ENCODE measurements at places on chromosomes 11 and 22.

- DNase-seq, result no peak
These were observed 467.1 kb downstream of the MIAT start for GRCh38 chr22:27124351-27124966.

- DNase-seq, result no peak
These were observed 4.6 kb downstream of the C11orf24 start for GRCh38 chr11:68266936-68267880.

- DNase-seq, result no peak
These were observed 37.9 kb downstream of the MYO18B start for GRCh38 chr22:25779890-25780289.

DNA sequence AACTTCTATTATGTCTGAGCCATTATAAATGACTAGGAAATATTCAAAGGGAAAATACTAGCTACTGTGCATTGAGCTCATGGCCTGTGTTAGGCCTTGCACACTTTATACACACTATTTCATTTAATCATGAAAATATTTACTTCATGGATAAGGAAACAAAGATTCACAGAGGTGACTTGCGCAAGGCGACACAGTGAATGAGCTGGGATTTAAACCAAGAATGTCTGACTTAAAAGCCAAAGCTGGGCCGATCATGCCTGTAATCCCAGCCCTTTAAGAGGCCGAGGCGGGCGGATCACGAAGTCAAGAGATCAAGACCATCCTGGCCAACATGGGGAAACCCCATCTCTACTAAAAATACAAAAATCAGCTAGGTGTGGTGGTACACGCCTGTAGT is 231.5 kb downstream of the MIAT start:
- DNase-seq, result no peak

- DNase-seq, result no peak
These were observed 271.8 kb downstream of the TBC1D22A start for GRCh38 chr22:47034076-47034808.

DNA sequence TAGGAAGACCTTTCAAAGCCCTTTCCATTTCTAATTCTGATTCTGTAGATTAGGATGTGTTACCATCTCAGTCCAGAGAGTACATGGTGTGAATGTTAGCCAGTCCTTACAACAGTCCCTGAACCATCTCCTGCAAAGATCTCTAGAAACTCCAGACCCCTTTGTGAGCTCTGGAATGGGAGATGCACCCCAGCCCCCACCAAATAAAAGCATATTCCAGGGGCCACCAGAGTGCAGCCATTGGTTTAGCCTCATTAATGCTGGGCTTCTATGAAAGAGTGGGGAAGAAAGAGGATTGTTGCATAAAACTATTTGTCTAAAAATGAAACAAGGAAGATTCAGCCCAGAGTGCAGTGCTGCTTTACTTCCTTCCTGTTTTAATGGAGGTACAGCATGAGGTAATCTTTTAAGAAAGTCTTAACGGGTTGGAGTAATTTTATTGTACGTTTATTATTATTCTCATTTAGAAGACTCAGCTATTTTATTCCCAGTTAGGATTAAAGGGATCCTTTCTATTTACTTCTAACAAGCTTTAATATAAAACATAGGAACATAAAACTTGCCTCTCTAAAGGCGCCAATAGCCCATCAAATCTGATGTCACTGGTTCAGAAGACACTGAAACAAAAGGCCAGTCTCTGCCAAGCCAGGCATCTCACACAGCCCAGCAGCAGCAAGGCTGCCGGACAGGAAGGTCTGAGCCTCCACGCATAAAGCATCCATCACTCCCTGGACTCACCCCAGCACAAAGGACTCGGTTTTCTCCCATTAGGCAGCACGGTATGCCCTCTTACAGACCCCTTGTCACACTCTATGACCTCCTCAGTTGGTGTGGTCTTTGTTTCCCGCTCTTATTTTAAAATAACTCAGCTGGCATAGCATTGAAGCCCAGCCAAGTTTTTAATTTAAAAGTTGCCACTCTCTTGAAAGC is 203.9 kb upstream of the BLID start:
- DNase-seq, result no peak

DNA sequence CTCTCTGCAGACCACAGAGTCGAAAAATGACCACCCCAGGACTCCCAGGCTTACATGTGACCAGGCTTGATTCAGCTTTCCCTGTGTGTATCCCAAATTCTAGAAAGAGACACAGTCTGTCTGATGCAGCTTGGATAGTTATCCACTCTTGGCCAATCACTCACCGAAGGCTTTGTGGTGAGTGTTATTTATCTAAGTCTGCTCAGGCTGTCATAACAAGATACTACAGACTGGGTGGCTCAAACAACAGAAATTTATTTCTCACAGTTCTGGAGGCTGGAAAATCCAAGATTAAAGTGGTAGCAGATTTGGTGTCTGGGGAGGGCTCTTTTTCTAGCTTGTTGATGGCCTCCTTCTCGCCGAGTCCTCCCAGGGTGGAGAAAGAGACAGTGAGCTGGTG is 63.2 kb downstream of the ZBTB16 start:
- DNase-seq, result no peak

- DNase-seq, result no peak
These were observed 110.2 kb downstream of the ST3GAL4 start for GRCh38 chr11:126465573-126466188.

GRCh38 chr11:79342686-79343085 is 98.1 kb downstream of the TENM4 start:
- no peak for DNase-seq

DNA sequence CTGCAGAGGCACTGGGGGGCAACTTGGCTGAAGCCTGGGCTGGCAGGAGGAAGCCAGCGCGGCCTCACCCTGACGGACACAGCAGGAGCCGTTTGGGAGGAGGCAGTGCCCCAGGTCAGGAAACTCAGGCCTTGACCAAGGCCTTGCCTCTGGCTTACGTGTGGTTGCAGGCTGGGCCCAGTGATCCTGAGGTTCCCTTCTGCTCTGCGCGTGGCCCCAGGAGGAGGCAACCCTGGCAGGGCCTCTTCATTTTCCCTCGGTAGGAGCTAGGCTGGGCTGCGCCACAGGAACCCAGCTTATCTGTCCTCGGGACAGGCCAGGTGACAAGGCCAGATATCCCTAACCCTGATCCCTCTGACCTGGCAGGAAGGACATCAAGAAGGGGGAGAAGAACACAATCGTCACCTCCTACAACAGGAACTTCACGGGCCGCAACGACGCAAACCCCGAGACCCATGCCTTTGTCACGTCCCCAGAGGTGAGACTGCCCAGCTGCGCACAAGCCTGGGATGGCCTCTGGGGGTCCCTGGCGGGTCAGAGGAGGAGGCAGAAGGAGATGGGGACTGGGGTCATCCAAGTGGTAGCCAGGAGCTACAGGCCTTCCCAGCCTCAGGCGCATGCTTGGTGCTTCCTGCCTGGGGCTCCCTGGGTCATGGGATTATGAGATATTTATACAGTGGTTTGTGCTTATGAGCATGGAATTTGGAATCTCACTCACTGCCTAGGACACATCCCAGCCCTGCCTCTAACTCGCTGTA is 20.6 kb downstream of the POLR3H start:
- no peak for DNase-seq

DNA sequence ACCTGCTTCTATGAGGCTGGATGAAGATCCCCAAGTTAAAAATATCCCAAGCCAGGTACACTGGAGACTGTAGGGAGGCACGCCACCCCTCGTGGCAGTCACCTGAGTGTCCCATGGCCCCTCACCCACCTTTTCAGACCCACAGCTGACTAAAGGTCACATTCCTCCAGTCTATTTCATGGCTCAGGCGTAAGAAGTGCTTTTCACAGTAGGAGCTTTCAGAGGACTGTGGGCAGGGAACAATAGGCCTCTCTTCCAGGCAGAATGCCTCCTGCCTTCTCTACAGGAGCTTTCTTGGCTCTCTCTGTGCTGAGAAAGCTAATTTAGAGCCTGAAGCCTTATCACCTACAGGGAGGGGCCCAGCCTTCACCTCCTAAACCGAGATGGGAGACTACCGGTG is 73.8 kb downstream of the C11orf58 start:
- no peak for DNase-seq

- DNase-seq, result no peak
These were observed 65.6 kb downstream of the BUD13 start for GRCh38 chr11:116707161-116707629.

GRCh38 chr22:30457981-30458380 is 13.8 kb downstream of the SEC14L3 start:
- no peak for DNase-seq

- no peak for DNase-seq
These were observed 67.5 kb upstream of the TIMP3 start for GRCh38 chr22:32733923-32734514.

DNA sequence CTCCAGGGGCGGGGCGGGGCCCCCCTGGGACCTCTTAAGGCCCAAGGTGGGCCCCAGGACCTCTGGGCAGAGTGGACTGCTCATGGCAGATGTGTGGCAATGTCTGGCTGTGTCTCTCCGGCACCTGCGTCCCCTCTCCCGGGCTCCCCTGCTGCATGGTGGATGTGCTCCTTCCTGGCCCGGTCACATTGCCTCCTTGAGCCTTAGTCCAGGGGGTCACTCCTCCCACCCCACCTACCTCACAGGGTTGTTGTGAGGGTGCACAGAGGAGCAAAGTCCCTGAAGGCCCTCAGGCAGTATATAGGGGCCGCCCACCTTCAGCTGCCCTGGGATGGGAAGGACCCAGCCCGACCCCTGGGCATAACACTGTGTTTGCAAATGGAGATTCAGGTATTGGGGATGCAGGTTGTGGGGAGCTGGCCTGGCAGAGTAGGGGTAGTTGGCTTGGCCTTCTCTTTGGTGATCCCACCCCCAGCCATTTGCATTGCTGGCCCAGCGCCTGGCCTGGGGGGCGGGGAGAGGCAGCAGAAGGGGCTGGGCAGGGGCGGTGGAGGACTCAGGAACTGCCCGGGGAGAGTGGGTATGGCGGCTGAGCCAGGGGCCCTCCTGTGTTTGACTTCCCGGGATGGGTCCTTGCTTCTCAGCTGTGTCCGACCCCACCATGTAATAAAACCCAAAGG is 11.3 kb downstream of the KCTD17 start:
- DNase-seq, result no peak

DNA sequence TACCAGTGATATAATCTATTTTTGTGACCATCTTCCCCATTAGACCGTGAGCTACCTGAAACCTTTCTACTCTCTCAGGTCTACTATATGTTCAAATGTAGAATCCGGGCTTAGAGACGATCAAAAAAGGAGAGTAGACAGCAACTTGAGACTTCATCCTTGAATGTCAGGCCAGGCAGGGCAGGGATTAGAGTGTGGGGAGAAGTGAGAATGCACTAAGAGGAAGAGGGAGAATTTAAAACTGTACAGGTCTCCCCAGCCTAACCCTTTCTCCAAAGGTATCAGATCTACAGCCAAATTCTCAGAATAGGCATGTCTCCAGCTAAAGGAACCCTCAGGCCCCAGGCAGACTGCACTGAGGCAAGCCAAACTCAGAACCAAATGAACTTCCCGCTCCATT is 935 bp downstream of the LAMTOR1 start:
- DNase-seq, result no peak

DNA sequence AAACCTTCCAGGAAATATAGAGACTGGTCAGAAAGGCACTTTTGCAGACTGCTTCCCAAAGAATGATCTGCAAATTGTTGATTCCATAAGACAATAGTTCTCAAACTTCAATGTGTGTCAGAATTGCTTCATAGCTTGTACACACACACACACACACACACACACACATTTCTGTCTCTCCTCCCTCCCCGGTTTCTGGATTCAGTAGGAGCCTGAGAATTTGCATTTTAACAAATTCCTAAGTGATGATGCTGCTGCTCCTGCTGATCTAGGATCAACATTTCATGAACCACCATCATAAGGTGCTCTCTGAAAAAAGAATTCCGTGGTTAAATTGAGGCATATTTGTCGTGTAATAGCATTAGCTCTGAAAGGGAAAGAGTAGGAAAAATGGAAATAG is 35.3 kb upstream of the FZD4 start:
- no peak for DNase-seq

GRCh38 chr11:3152471-3153110 is 12.5 kb downstream of the OSBPL5 start:
- no peak for DNase-seq

- no peak for DNase-seq
These were observed 1.0 kb upstream of the SESN3 start for GRCh38 chr11:95231881-95232605.

DNA sequence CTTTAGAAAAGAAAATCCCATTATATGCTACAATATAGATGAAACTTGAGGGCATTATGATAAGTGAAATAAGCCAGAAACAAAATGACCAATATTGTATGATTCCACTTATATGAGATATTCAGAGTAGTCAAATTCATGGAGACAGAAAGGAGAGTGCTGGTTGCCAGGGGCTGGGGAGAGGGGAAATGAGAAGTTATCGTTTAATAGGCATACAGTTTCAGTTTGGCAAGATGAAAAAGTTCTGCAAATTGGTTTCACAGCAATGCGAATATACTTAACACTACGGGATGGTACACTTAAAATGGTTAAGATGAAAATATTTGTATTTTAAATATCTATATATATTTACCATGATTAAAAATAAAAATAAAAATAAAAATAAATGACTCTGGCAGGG is 31.1 kb upstream of the RDX start:
- no peak for DNase-seq

DNA sequence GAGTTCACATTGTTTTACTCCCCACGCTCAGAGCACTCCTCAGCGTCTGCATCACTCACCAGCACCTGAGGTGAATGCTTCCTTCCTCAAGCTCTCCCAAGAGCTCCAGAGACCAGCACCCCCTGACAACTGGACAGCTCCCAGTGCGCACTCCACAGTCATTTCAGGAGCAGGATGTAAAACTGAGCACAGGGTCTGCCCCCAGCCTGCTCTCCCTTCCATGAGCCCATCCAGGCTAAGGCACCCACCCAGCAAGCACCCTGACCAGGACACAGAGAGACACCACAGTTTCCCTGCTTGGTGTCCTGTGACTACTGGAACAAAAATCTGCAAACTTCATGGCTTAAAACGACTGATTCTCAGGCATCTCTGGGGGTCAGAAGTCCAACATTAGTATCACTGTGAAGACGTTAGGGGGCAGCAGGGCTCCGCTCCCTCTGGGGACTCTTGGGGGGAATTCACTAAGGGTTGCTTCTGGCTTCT is 3.3 kb downstream of the SCGB1D2 start:
- DNase-seq, result no peak

GRCh38 chr22:23764899-23765881 is 2.4 kb downstream of the C22orf15 start:
- DNase-seq, result no peak

DNA sequence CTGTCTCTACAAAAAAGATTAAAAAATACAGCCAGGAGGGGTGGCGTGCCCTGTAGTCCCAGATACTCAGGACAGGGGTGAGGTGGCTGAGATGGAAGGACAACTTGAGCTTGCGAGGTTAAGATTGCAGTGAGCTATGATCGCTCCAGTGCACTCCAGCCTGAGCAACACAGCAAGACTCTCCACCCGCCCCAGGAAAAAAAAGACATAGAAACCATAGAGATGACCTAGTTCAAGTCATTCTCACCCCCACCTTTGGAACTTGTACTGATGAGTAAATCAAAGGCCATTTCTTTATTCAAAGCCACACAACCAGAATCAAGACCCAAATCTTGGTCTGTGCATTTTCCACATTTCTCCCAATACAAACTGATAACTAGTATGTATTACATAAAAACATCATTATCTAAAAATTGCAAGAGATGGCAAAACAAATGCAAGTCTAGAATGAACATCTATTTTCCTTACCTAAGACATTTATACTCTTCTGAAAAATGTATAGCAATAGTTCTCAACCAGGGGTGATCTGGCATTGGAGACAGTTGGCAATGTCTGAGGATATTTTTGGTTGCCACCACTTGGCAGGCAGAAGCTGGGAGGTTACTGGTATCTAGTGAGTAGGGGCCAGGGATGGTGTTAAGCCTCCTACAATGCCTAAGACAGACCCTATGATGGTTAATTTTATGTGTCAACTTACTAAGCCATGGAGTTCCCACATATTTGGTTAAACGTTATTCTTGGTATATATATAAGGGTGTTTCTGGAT is 34.6 kb downstream of the LGR4 start:
- DNase-seq, result no peak

- no peak for DNase-seq
These were observed 49.0 kb downstream of the SC5D start for GRCh38 chr11:121341609-121342008.
